ENCODE measurements at places on chromosomes 1 and 21.

- DNase-seq = no peak
These were observed 50.2 kb downstream of the AZIN2 start for GRCh38 chr1:33131191-33131590.

DNA sequence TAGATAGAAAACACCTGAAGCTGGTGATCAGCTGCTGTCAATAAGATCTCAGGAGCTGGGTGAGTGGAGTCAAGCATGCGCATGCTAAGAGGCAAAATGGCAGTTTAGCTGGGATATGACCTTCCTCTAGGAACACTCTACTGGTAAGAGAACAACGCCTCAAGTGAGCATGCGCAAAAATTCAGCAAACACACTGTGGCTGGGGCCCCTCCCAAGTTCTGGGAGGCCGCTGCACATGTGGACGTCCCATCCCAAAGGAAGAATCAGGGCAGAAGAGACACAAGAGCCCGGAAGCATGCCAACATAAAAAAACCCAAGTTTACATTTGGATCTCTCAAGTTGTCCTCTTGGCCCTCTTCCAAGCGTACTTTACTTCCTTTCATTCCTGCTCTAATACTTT, 126.3 kb upstream of the F3 start:
- no peak for DNase-seq

DNA sequence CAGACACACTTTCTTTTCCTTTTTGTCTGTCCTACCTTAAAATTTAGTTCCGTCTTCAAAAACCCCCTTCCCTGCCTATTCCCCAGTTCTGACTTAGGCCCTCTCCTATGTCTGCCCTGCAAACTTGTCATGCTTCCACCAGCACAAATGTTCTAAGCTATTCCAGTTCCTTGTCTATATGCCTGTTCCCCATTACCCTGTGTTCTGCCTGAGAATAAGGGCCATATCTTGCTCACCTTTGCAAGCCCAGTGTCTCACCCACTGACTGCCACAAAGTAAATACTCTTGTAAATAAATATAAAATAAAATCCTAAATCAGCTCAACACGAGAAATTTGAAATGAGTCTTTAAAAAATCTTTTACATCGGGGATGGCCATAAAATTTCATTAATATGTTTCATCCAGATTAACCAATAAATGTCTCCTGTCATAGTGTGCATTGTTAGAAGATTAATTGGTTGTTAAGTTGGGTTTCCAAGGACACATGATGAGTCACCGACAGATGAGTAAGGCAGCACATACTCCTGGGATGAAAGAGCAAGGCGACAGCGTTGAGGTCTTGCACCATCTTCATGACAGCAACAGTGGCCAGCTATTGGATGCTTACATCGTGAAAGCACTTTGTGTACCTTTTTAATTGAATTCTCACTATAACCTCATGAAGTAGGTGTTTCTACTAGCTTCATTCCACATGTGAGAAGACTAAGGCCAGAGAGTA, 92.6 kb upstream of the NGF start:
- no peak for DNase-seq

DNA sequence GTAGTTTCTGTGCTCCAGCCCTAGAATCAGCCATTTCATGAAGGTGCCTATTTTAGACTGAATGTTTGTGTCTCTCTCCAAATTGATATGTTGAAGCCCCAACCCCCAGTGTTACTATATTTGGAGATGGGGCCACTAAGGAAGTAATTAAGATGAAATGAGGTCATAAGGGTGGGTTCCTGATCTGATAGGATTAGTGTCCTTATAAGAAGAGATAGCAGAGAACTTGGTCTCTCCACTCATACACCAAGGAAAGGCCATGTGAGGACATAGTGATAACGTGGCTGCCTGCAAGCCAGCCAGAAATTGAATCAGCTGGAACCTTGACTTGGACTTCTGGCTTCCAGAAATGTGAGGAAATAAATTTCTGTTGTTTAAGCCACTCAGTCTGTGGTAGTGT, 12.3 kb downstream of the RAVER2 start:
- no peak for DNase-seq

DNA sequence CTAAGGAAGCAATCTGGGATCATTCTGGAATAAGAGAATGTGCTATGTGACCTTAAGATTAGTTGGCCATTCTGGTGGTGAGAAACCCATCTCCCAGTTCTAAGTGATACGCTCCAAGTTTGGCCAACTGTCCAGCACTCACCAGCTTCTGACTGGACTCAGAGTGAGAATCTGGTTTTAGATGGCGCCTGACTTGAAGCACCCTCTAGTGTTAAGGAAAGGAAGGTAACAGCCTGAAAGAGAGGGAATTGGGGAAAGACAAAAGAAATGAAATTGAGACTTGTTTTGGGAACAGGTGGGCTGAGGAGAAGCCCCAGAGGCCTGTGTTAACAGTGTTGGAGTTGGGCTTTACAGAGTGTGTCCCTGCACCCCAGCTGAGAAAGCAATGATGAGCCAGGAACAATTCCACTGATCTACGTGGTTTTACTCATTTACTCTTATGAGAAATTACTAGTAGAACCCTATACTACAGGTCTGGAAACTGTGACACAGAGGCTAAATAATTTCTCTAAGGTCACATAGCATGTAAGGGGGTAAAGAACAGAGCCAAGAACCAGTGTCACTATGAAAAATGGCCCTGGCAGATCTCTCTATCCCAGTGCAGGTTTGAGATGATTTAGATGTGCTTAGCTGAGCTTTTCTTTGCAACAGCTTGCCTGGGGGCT, 9.3 kb upstream of the FCAMR start:
- no peak for DNase-seq

- peak; percentile 81 for DNase-seq
These were observed 390 bp downstream of the ZFP69B start for GRCh38 chr1:40450495-40451237.

- no peak for DNase-seq
These were observed 25.1 kb upstream of the LRRC47 start for GRCh38 chr1:3821447-3821846.

DNA sequence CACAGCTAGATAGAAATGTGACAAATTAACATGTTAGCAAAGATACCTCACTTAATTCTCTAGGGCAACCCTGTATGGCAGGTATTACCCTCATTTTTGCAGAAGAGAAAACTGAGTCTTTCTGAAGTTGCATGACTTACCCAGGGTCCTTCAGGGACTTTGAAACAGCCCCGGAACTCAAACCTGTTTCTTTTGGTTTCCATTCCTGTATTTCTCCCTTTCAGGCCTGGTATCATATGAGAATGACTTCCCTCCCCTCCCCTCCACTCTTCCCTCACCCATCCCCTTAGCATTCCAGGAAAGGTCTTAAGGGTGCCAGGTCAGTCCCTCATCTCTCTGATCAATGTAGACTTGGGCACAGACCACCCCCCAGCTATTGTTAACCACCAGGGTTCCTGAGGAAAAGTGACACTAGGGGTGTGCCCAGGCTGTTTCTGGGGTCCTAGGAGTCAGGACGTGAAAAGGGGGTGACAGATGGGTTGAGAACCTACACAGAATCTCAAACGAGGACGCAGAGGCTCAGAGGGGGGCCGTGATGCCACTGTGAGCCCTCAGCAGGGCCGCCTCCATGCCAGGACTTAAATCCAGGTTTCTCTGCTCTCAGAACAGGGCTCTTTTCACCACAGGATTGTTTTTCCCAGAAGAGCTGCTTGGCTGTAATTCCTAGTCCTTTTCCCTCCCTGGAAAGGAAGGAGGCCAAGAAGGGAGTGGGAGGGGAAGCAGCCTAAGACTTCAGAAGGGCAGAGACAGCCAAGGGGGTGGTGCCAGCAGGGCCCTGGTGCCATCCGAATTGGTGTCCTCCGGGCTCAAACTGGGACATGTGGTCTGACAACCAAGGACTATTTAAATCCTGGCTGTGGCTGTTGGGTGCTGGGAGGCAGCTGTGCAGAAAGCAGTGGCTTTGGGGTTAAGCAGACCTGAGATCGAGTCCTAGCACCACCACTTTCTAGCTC, 2.1 kb upstream of the WASF2 start:
- DNase-seq = no peak

DNA sequence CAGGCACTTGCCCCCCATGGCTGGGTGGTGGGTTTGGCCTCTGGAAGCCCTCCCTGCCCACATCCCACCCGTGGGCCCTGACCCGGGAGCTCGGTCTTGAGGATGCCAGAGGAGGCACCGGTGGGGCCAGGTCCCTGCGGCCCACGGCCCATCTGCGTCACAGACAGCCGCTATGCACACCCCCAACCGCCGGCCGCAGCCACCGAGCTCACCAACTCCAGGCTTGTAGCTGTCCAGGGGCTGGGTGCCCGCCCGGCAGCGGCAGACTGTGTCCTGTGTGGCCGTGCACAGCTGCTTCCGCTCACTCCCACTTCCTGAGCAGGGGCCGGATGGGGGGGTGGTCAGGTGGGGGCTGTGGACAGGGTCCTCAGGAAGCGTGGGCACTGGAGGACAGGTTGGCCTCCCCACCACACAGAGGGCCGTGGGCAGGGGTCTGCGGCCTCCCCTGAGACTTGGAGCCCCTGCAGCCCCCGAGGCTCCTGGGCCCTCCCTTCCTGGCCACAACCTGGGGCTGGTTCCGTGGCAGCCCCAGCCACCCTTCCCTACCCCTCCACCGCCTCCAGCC, 1.1 kb downstream of the TNFRSF4 start:
- DNase-seq = peak; percentile 49

GRCh38 chr1:234302354-234302962, 70.8 kb upstream of the COA6 start:
- no peak for DNase-seq

DNA sequence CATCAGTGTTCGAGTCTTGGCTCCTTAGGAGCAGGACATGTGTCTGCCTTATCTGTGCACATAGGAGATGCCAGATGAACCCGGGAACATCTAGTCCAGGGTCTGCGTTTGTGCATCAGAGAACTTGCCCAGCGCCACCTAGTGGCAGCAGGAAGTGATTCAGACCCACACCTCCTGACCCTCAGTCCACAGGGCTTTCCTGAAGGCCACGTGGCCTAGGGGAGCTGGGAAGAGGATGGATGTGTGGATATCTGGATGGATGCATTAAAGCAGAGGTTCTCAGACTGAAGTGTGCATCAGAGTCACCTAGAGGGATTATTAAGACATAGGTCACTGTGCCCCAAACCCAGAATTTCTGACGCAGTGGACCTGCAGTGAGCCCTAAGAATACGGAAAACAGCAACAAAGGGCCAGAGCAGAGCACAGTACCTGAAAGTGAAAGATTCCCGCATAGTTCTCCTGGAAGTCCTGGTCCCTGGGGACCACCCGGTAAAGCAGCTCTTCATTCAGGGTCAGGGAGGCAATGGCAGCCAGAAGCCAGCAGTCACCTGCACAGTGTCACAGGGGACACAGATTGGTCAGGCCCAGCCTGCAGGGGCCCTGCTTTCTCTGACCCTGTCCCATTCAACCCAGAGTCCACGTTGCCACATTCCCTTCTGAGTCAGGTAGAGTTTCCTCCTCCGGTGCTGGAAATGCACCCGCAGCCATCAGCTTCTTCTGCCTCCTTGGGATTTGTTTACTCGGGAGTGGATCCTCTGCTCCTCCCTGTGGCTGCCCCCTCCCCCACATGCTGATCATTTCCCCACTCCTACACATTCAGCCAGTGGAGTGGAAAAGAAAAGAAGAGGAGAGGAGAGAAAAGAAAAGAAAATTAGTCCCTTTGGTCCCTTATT, 37.0 kb downstream of the CAPN8 start:
- DNase-seq = peak; percentile 28

DNA sequence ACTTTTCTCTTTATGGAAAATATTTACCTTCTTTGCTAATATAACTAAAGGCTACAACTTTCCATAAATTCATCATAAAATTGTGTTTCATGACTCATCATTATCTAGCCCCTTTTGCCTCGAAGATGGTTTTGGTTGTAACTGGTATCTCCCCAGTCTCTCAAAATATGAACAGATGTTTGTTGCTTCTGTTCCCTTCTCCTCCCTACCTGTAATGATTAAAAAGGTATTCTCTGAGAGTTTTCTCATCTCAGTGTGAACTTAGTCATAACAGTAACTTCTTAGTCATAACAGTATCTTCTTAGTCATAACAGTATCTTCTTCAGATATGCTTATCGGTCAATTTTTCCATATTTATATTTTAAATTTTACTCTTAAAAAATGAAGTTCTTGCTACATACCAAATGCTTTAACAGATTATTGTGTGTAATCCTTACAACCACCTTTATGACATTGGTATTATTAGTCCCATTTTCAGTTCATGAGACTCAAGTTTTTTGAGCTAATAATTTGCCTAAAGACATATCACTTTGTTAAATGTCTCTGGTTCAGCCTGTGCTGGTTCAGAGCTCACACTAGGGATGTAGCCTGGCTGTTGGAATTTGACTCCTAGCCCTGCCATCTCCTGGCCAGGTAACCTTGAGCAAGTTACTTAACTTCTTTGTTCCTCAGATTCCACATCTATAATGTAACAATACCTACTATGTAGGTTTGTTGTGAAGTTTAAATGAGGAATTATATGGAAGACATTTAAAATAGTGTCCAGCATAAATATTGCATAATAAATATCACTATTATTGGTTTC, 32.6 kb downstream of the ATP1B1 start:
- no peak for DNase-seq

DNA sequence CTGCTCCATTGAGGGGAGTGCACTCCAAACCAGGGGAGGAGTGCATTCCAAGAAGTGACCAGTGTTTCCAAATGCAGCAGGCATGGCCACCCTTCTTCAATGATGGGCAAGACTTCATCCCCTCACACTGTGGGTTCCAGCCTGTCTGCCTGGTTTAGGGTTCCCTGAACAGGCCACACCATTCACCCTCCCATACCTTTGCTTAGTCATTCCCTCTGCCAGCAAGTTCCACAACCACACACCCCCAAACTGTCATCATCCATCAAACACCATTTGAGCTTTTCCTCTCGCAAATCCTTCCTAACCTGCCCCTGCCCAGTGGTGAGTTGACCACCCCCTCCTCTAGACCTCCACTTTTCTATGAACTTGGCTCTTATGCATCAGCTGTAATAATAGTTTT, 116.0 kb downstream of the PLPP3 start:
- no peak for DNase-seq

GRCh38 chr1:2967329-2967725, 53.9 kb upstream of the ACTRT2 start:
- no peak for DNase-seq

DNA sequence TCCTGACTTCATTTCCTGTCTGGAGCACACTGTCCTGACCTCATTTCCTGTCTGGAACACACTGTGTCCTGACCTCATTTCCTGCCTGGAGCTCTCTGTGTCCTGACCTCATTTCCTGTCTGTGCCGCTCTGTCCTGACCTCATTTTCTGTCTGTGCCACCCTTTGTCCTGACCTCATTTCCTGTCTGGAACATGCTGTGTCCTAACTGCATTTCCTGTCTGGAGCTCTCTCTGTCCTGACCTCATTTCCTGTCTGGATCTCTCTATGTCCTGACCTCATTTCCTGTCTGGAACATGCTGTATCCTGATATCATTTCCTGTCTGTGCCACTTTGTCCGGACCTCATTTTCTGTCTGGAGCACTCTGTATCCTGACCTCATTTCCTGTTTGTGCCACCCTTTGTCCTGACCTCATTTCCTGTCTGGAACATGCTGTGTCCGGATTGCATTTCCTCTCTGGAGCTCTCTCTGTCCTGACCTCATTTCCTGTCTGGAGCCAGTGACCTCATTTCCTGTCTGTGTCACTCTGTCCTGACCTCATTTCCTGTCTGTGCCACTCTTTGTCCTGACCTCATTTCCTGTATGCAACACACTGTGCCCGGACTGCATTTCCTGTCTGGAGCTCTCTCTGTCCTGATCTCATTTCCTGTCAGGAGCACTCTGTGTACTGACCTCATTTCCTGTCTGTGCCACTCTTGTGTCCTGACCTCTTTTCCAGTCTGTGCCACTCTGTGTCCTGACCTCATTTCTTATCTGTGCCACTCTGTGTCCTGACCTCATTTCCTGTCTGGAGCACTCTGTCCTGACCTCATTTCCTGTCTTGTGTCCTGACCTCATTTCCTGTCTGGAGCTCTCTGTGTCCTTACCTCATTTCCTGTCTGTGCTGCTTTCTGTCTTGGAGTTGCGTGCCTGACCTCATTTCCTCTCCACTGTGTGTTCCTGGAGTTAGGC, 27.6 kb downstream of the SKI start:
- DNase-seq = no peak
